ENCODE measurements at places on chromosomes 12 and 14.

- no peak for DNase-seq
These were observed 185.3 kb upstream of the BCL2L14 start for GRCh38 chr12:11885261-11886038.

DNA sequence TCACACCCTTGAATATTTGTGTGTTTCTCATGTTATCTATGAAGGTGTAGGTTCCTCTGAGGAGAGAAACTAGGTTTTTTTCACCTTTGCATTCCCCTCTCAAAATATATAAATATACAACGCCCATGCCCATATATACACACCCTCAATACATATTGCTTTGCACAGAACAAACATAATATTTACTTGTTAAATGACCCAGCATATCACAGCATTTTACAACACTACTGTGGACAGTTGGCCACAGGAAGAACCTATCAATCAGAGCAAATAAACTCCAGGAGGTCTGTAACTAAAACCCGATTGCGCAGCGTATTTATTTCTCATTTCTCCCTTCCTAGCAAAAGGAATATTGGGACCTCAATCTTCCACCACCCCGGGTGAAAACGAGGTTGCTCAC is 196.0 kb downstream of the SLC5A8 start:
- DNase-seq, result no peak

- DNase-seq, result no peak
These were observed 629 bp downstream of the LETMD1 start for GRCh38 chr12:51048661-51049251.

- DNase-seq, result no peak
These were observed 6.2 kb upstream of the CGRRF1 start for GRCh38 chr14:54503486-54503885.

GRCh38 chr12:132503618-132504204 is 13.8 kb downstream of the FBRSL1 start:
- DNase-seq, result no peak

DNA sequence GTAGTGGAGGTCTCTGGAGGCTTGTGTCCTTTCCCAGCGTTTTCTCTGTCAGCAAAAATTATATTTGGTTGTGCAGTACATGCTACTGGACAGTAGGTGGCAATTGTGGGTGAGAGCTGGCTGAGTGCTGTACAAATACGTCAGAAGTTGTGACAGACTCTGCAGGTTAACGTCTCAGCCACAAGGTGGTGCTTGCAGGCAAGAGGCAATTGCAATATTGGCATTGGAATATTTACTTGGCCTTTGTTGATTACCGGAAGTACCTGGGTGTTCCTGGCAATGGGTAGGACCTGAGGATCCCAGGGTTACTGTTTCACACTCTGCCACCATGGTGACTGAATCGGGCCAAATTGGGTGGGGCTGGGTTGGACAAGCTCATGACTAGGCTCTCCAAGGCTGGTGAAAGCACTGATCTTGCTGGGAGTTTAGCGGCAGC is 333.9 kb upstream of the LMO3 start:
- DNase-seq, result no peak
